HFFc6 (cell line): ENCODE measurements at places on chromosomes 1 and 21. TPM values are rescaled to one million over a fixed set of nuclear protein-coding genes. Genes with fewer than 3 reads are reported as not detected.
A peak's percentile ranks its signal among the peaks of the same experiment; 100 is the strongest.

The GBP5 gene
- total RNA-seq: not detected in 3 replicates

The SPRR2A gene
- total RNA-seq: not detected in 3 replicates

DNA sequence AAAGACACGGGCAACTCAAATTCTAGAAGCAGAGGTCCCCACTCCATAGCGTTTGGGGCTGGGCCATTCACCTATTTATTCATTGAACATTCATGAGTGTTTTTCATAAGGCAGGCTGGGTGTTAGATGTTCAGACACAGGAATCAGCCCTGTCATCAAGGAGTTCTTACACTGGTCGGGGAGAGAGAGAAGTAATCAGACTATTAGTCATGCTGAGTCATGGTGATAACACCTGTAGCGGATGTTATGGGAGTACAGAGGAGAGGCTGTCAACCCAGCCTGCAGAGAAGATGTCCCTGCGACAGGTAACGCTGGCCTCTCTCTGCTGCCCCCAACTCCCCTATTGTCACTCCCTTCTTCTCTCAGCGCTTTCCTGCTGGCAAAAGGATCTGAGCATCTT lies 17.2 kb downstream of the LY9 start:
- no peak for DNase-seq

GRCh38 chr21:29164323-29164942 lies 34.0 kb downstream of the MAP3K7CL start:
- DNase-seq: peak; percentile 76

GRCh38 chr1:38273196-38273804 lies 226.7 kb upstream of the POU3F1 start:
- no peak for DNase-seq

DNA sequence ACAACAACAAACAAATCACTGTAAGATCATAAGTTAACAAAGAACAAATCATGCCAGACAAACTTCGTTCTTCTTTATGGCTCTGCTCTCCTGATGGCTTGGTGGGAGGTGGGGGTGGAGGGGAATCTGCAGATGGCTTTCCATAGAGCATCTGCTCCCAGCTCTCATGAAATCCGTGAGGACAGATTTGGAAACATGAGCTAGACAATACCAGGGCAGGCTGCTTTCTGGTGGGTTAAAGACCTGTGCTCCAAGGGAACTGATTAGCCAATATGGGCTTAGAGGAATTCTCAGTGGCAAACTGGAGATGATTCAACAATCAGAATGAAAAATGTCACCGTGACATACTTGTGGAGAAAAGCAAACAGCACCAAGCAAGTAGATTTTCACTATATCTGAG lies 69.4 kb upstream of the TLR5 start:
- DNase-seq: no peak

- DNase-seq: no peak
Observed at GRCh38 chr1:208031932-208032320, 121.0 kb upstream of the CD34 start.

GRCh38 chr1:6888268-6888667 lies 103.0 kb downstream of the CAMTA1 start:
- DNase-seq: peak; percentile 15
